ENCODE measurements at places on chromosomes 13 and 19.

GRCh38 chr13:28466151-28466550 lies 28.8 kb downstream of the FLT1 start:
- no peak for DNase-seq

GRCh38 chr19:5615756-5616327 lies 6.7 kb downstream of the SAFB2 start:
- DNase-seq = no peak

DNA sequence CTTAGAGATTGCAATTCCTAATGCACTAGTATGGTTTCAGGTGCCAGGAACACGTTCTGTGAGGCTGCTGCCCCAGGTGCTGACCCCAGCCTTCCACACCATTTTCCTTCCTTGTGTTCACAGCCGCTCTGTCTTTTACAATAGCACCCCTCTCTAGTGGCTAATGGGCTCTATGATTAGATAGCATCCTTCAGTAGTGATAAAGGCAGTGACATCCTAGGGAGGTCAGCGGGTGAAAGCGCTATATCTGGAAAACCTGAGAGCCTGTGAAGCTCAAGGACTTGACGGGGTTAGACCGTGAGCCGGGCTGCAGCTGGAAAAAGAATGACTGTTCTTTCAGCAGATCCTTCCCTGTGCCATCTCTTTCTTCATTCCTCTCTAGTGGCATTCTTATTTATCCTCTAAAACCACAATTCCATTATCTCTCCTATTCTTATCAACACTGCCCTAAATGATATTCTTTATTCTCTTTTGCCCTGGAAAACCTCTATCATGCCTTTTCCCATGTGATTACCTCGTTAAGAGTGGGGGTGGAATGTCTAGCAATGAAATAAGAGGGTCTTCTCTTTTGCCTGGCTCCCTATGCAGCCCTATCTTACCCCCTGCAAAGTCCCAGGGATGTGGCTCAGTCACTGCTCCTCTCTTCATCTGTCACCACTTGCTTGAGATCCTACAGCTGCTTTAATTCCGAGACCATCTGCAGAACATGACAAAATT lies 21.8 kb downstream of the ALOX5AP start:
- no peak for DNase-seq

GRCh38 chr19:1317274-1318003 lies 31.8 kb downstream of the EFNA2 start:
- DNase-seq = no peak

GRCh38 chr13:64446372-64446771 lies 2783.8 kb downstream of the PCDH9 start:
- DNase-seq = peak; percentile 33

DNA sequence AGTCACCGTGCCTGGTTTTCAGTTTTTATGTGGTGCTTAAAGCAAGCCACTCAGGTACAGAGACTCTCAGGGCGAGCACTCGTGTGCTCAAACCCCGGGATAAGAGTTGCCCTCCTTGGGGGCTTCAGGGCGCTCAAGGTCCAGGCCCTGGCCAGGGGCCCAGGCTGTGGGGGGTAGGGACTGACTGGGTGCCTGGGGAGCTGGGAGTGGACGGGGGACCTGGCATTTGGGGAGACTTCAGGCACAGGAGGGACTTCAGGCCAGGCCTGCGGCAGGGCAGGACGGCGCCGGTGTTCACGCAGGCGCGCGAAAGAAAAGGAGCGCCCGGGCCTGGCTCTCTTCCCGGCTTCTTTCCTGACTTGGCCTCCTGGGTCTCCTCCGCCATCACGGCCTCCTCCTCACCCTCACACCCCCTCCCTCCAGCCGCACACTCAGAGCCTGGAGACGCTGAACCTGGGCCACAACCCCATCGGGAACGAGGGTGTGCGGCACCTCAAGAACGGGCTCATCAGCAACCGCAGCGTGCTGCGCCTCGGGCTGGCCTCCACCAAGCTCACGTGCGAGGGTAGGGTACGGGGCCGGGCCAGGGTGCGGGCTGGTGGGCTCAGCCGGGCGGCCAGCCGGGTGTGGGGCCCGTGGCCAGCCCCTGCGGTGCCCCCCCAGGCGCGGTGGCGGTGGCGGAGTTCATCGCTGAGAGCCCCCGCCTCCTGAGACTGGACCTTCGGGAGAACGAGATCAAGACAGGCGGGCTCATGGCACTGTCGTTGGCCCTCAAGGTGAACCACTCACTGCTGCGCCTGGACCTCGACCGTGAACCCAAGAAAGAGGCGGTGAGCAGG lies 16.1 kb downstream of the NKPD1 start:
- no peak for DNase-seq

DNA sequence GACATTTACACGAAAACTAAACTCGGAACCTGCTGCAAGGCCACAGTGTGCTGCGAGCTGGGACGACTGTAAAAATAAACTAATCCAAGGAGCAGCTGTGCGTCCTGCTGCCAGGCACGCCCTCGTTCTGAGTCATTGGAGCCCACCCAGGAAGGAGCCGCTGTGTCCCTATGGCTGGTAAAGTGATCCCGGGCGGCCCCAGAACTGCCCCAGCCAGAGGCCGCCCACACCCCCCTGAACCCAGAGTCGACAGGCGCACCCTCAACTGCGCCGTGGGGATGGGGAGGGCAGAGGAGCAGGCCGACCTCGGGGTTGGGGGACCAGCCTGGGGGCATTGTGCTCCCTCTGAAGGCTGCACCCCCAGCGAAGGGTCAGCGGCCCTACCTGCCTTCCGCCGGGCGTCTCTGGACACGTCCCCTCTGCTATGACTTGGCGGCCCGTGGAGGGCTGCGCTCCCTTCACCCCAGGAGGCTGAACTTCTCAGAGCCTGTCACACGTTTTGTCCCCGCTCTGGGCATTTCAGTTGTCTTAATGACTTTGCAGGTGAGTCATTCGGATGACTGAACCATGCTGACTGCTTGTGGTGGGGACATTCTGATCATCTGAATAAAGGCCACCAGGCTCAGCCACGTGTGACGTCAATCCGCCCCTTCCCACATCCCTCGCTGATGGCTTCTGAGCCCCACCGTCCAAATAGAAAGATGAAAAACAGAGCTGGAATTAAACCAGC lies 42.7 kb downstream of the ADPRHL1 start:
- DNase-seq = no peak

- DNase-seq = peak; percentile 35
Observed at GRCh38 chr13:95643936-95644598, 439 bp downstream of the DZIP1 start.

DNA sequence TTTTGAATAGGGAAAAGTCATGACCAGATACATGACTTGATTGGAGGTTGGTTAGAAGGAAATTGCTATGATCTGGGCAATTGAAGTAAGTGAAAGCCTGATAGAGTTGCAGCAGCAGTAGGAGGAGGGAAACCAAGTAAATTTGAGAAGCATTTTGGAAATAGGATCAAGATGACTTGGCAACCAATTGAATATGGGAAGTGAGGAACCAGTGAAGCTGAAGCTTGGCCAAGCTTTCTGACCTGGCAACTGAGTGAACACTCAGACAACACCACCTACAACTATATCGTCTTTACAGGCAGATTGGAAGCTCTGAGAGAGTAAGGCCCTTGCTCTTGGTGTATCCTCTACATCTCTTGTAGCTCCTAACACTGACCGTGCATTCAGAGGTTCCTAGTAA lies 16.2 kb upstream of the KATNAL1 start:
- DNase-seq = no peak

- DNase-seq = no peak
Observed at GRCh38 chr13:19672990-19673389, 39.5 kb downstream of the MPHOSPH8 start.

- DNase-seq = peak; percentile 88
Observed at GRCh38 chr19:35124098-35125060, 8.8 kb downstream of the FXYD3 start.

DNA sequence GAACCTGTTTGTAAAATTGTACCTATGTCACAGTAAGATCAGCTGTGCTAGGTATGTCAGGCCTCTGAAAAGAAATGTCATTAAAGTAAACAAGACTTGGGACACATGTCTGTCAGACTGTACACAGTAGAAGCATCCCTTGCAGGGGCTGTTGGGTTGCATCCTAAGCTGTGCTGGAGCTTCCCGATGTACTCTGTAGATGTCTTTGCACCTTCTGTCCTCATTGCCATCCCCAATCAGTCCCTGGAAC lies 48.7 kb upstream of the GPR183 start:
- DNase-seq = no peak

DNA sequence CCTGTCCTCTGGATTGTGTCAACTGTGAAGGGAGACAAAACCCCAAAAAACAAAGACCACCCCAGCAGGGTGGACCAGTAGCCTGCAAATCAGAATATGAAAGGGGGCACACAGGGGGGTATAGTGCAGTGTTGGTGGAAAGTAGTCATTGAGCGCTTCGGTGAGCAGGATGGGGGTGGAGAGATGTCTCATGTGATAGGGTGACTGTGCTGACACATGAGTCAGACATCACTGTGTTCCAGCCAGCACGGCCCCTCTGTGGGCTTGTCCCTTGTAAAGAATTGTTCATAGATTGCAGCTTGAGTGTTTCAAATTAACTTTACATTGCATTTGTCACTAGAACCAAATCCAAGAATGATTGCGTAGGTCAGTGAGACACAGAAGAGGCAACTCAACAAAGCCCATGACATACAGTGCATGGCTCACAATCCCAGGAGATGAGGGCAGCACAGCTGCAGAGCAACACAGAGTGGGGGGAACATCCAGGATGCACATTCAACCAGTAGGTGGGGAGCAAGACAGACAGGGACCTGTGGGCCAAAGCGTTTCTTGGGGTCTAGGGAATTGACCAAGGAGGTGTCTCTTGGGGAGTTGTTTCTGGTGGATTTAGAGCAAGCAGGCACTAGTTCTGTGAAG lies 7.5 kb downstream of the ZNF440 start:
- DNase-seq = no peak

- DNase-seq = no peak
Observed at GRCh38 chr19:51724543-51724942, 752 bp upstream of the HAS1 start.

- DNase-seq = no peak
Observed at GRCh38 chr13:82993417-82993816, 888.9 kb downstream of the SLITRK1 start.
